ENCODE measurements at places on chromosomes 2 and 18.
A peak's percentile ranks its signal among the peaks of the same experiment; 100 is the strongest.

DNA sequence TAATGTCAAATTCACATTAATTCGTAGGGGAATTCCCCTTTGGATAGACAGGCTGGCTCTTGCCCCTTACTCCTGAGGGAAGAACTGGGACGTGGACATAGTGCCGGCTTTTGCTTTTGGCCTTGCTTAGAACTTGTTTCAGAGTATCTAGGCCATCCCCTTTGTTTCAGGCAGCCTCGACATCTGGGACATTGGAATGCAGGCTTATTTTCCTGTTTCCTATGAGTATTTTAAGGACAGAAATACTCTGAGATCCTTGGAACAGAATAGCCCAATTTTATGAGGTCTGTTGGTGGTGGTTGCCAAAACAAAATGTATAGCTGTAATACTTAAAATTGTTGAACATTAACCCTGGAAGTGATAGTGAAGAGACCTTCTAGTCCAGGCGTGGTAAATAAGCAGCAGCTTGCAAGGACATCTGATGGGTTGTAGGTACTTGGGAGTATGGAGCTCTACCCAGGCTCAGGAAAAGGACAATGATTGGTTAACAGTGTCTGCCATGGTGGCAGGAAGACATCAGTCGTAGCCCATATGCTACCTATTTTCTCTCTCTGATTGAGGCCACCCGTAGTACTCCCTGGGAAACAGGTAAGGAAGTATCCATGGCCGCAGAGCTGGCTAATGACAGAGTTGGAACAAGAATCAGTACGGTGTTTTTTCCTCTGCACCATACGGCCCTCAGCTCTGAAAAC, 112.4 kb downstream of the CDK15 start:
- no peak for DNase-seq

DNA sequence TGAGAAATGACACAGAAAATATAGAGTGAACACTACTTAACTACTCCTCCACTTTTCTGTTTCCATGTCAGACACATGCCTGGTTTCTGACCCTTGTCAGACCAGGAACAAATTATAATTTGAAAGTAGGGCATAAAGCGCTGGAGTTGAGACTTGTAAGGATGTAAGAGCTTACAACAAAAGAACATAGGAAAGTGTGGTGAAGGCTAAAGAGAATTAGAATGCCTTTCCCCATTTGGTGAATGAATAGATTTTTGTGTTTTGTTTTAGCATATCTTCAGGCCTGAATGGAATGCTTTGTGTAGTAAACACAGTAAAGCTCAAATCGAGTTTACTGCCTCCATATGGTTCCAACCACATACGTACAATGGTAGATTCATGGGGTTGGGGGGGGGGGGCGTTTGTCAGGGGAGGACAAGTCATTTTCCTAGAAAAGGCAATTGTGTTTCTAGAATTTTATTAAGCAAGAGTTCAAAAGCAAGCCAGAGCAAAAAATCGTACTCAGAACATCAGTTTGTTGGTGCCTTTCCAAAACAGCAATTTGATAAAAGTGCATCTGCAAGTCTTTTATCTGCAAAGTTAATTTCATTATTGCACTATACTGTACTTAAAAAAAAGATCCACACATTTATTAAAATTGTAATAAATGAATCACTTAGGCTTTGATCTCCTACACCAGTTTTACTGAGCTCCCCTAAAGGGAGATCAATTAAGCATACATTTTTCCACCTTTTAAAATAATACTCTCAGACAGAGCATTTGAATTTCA, 30.9 kb downstream of the NRXN1 start:
- no peak for DNase-seq

- DNase-seq: no peak
Measured at GRCh38 chr18:44811572-44812125, 131.0 kb downstream of the SETBP1 start.

- DNase-seq: no peak
Measured at GRCh38 chr2:164840458-164840929, 1.1 kb downstream of the COBLL1 start.

DNA sequence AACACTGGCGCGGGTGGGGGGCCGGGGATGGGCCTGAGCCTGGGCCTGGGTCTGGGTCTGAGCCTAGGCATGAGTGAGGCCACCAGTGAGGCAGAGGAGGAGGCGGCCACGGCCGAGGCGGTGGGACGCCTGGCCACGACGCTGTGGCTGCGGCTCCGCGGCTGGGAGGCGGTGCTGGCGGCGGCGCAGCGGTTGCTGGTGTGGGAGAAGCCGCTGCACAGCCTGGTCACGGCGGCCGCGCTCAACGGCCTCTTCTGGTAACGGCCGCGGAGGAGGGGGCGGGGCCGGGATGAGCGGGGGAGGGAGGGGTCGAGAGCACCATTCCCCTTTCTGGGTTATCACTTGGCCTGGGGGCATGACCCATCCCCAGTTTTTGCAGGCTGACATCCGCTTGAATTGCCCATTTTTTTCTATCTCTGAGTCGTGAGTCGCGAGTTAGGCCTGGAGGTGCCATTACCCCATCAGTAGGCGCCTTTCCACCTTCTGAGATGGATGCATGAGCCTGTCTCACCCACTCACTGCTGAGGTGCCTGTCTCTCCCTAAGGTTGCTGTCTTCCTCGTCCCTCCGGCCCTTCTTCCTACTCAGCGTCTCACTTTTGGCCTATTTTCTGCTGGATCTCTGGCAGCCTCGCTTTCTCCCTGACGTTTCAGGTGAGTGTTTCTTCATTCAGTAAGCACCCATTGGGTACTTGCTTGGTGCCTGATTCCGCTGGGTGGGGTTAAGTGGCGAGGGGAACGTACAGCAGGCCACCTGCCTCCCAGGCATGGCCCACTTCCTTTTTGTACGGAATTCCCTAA, 501 bp downstream of the RETREG2 start:
- no peak for DNase-seq

DNA sequence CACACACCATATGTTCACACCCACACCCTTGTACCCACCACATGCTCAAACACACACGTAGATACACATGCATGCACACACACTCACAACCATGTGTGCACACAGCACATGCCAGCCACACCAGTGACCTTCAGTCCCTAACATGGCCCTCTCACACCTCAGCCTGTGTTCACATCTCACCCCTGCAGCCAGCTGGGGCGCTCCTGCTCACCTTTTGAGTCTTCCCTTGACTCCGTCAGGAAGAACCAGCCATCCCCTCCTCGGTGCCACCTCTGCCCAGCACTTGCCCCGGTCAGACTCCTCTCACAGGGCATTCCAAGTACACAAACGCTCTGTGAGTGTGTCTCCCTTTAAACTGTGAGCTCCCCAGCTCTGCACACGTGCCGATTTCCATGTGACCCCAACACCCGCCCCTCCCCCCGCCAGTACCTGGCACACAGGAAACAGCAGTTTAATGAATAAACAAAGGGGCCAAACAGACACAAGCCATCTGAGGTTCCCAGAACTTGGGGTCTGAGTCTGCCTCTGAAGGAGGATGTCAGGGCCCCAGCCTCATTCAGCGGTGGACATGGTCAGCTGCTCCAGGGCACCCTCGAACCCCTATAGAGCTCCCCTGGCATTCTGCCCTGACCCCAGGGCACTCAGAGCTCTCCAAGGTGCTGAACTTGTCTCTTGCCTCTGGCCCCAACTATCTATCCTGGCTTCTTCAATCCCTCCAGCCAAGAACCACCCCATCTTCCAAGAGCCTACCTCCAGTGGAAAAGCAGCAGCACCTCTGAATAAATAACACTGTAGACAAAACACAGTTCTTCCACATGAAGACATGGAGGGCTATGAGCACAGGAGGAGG, 252.9 kb downstream of the ATAD2B start:
- peak; percentile 8 for DNase-seq

- no peak for DNase-seq
Measured at GRCh38 chr2:184215745-184216144, 382.6 kb upstream of the ZNF804A start.

DNA sequence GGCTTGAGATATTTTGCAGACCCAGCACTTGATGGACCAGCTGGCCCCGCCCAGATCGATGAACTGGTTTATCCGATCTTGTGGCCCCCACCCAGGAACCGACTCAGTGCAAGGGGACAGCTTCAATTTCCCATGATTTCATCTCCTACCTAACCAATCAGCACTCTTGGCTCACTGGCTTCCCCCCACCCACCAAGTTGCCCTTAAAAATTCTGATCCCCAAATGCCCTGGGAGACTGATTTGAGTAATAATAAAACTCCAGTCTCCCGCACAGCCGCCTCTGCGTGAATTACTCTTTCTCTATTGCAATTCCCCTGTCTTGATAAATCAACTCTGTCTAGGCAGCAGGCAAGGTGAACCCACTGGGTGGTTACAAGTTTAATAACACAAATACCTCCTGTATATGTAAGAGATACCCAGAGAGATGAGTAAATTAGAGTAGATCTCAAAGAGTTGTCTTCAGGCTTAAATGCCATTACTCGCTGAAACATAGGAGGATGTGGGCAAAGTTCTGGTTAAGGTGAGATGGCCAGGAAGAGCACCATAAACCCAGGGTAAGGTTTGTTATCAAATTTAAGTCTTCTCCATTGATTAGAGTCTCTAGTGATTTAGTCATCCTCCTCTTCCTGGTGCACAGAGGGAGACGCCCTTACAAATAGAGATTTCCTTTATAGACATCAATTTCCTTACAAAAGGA, 222.8 kb downstream of the ARL4C start:
- DNase-seq: no peak

- DNase-seq: no peak
Measured at GRCh38 chr2:96538487-96539214, 2.1 kb downstream of the ARID5A start.

- DNase-seq: no peak
Measured at GRCh38 chr2:110984694-110985490, 135.8 kb upstream of the BCL2L11 start.

DNA sequence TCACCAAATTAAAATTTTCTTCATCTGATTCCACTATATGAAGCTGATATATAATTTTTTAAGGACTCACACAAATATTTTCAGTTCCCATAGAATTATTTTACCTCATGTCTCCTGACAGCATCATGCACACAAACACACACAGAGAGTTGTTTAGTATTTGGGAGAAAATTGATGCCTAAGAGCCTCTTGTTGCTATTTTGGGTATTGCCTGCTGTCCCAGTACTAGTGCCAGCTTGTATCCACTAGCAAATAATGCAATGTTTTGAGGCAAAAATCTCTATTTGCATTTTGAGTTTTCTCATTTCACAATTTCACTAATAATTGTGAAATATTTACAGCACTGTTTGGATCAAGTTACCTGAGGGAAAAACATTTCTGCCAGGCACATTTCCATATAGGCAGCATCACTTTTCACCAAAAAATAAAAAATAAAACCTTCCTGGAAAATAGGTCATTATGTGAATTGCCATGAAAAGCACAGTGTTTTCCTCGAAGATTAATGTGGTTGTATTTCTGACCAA, 328.2 kb downstream of the KCNJ3 start:
- no peak for DNase-seq

DNA sequence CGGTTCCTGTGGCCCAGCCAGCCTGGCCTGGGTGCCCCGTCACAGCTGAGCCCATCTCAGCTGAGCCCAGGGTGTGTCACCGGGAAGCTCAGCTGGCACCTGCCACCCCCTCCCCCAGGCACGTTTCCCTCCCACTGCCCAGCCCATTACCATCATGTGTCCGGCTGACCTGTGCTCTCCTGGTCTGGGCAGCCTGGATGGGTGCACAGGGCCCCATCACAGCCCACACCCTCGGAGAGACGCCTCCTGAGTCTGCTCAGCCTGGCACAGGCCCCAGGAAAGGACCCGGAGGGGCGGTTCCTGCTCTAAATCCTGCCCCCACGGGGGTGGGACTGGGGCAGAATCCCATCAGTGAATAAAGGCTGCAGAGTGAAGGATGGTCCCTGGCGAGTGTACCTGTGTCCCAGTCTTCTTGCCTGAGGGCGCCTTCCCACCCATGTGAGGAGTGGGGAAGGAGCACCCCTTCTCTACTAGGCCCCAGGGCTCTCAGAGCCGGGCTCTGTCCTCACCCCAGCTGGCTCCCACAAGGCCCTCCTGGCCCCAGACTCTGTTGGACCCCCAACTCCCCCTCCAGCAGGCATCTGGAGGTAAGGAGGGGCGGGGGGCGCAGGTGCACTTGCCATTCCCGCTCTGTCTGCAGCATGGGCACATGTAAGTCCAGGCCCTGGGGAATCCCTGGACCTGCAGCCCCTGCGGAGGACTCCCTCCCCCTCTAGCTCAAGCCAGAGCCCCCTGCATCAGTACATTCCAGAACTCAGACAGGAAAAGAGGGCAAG, 21.2 kb downstream of the GPC1 start:
- DNase-seq: no peak

DNA sequence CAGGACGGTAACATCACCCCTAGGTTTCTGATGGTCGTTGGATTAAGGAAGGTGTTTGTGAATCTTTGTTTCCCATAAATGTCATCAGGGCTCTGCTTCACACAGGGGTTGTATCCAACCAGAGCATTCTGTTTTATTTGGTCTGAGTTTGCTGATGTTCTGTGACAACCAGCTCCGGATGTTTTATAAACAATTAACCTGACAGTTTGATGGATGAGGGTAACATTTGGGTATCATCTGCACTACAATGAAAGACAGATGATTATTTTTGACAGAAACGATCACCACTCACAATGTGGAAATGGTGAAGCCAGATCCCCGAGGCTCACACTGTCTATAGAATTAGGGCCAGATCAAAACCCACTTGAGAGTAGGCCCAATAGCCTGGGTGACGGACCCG, 107.1 kb downstream of the CDC42EP3 start:
- no peak for DNase-seq

DNA sequence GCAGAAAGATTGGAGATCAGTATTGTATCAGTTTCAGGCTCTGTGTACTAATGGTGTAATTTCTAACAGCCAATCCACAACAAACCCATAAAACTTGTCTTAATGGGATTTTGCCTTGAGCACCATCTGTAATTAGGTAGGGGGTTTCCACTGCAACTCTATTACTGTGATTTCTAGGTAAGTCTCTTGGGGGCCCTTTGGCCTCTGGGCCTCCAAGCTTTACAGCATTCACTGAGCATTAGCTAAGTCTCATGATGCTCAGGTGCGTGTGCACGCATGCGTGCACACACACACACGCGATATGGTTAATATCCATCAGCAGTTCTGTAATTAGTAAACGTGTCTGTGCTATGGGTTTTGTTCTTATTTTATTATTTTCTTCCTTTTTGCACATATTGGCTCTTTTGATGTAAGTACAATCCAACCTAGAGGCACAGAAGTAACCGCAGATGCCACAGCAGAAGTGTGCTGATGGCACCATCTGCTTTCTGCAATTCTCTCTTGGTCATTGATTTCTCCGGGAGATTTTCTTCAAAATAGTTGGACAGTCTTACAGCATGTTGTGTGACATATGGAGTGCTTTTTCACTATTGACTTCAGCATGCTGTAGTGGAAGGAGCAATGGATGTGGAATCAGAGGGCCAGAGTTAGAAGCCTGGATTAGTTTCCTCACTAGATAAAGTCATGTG, 592.0 kb downstream of the LRRTM4 start:
- DNase-seq: no peak

DNA sequence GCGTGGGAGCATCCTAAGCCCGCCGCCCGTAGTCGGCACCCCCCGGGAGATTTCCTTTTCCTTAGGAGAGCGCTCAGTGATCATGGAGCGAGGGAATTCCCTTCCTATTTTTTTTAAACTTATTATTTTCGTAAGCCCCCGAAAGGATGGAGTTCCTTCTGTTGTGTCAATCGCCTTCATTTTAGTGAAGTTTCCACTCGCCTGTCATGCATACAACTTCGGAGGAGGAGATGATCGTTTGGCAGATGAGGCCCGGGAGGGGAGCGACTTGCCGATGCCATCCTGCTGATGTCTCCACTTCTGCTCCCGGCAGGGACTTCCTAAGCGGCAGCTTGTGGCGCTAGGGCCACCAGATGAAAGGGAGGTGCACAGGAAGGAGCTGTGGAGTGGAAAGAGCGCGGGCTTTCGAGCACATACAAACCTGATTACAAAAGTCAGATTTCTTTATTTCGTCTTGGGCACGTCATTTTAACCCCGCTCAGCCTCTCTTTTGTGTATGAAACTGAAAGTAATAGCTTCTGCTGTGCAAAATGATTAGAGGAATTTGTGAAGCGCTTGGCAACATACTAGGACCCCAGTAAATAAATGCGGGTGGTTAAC, at the start of gene ADGRF3:
ADGRF3 (minus strand) TSS at position 336 of the 600 bp plus-strand sequence. CDS start 555 bp downstream, outside the sequence.
- peak; percentile 21 for DNase-seq
